Heart left ventricle (tissue), 16 donors: ENCODE measurements at places on chromosomes 7 and 10. TPM values are rescaled to one million over a fixed set of nuclear protein-coding genes. Genes with fewer than 3 reads are reported as not detected.

GRCh38 chr7:22420973-22421635 is 64.2 kb upstream of the RAPGEF5 start:
- no peaks in the 10 kb centered on the region for H3K36me3 ChIP-seq
- no peaks in the 10 kb centered on the region for H3K4me1 ChIP-seq
- H3K4me3 ChIP-seq = no peak overlapping the region

DNA sequence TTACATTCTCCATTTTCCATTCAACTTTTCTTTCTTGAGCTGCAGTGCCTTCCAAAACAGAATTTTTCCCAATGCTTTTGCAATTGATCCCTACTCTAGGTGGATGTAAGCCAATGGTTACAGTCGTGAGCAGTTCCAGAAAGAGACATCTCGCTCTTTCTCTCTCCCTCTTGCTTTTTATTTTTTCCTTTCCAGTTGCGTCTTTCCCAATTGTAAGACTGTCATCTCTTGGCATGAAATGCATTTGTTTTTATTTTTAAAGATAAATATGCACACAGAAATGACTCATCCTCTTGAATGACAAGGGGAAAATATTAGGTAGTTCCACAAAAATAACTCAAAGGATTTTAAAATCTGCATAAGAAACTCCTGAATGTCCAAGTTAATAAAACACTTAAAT is 25.1 kb downstream of the GLI3 start:
- H3K4me1 ChIP-seq = peaks cover 4% of the 10 kb centered on the region
- H3K4me3 ChIP-seq = no peak overlapping the region

The TMEM270 gene
- total RNA-seq = not detected

The CTNNA3 gene
- 171 TPM for total RNA-seq

GRCh38 chr7:80053124-80053523 is 81.5 kb upstream of the GNAI1 start:
- H3K36me3 ChIP-seq = no peaks in the 10 kb centered on the region
- H3K4me1 ChIP-seq = no peaks in the 10 kb centered on the region
- no peaks in the 10 kb centered on the region for H3K27me3 ChIP-seq
- no peak overlapping the region for H3K27ac ChIP-seq
- no peak overlapping the region for H3K4me3 ChIP-seq

GRCh38 chr10:117790179-117790578 is 247.6 kb downstream of the EMX2 start:
- H3K36me3 ChIP-seq = no peaks in the 10 kb centered on the region
- no peaks in the 10 kb centered on the region for H3K4me1 ChIP-seq
- no peaks in the 10 kb centered on the region for H3K27me3 ChIP-seq
- no peak overlapping the region for H3K4me3 ChIP-seq
